ENCODE measurements at places on chromosomes 5 and 9.

GRCh38 chr5:74248576-74248975 is 392.0 kb downstream of the ENC1 start:
- no peak for DNase-seq

DNA sequence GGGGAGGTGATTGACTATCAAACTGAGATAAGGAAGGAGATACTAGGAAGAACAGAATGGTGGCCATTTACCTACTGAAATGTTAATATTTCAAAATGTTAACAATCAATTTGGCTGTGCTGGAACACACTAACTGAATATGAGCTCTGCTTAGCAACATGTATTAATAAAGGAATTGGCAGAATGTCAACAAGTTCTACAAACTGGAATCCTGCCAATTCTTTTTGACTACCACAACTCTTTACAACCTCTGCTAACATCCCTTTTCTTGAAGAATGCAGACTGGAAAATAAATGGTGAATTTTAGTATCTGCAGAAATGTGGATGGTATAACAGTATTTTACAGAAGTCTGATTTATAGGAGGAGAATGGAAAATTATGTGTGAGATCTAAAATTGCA is 446.4 kb downstream of the ISL1 start:
- no peak for DNase-seq

DNA sequence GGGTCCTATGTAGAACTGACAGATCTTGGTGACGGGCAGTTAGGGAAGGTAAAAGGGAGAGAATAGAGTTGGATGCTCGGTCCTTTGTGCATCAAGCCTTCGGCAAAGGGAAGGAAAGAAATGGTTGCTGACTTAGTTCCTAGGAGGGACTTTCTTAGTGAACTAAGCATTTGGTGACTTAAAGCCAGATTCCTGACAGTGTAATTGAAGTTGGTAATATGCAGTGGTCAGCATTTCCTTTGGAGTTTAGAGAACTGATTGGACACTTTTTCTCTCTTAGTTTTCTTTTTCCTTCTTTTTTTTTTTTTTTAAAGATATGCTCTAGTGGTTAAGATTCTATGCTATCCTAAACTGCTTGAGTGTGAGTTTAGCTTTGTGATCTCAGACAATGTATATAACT is 2.3 kb downstream of the CLTA start:
- DNase-seq: no peak

- DNase-seq: no peak
These were observed 175.0 kb downstream of the AUH start for GRCh38 chr9:91186632-91187108.

- no peak for DNase-seq
These were observed 298.7 kb upstream of the BRINP1 start for GRCh38 chr9:119667916-119668315.
